Activated CD4-positive, alpha-beta memory T cell treated with anti-CD3 and anti-CD28 coated beads, Interleukin-2, amount 10 ng/mL, durations not matched to agents 7 days and 5 days (primary cell): ENCODE measurements at places on chromosomes 13 and 19.
A peak's percentile ranks its signal among the peaks of the same experiment; 100 is the strongest.

GRCh38 chr19:21566073-21566472 is 60.7 kb downstream of the ZNF429 start:
- no peak for DNase-seq

DNA sequence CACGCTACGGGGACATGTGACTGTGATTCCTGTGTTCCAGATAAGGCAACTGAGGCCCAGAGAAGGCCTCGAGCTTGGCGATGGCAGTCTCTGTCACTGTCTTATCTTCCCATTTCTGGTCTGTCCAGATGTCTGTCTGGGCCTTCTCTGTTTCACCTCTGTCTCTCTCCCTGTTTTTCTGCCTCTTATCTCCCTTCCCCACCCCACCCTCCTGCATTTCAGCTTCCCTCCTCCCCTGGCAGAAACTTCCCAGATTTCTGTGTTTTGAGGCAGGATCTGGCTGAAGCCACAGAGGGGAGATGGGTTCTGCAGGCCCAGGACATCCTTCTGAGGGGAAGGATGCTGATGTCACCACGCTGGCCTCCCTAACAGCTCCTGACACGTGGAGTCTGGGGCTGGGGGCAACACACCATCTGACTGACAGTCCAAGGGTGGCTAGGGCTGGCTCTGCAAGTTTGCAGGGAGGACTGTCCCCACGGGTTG is 14.4 kb downstream of the PAK4 start:
- DNase-seq = no peak

GRCh38 chr13:97116754-97117153 is 105.4 kb upstream of the MBNL2 start:
- no peak for DNase-seq

DNA sequence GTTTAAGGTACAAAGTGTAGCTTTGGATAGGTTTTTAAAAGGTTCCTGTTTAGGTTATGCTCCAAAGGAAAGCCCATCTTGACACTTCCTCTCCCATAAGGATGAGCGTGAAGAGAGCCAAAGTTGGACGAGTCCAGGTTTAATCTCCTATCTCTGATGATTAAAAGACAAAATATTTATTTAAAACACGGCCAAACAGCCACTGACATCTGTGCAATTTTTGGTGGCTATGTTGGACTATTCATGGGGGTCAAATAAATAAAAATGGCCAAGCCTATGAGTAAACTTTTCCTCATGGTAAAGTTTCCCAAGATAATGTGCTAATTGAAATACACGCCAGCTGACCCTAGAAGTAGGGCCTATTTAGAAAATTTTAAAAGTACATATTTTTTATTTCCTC is 69.0 kb upstream of the DOCK9 start:
- no peak for DNase-seq

GRCh38 chr19:51018745-51019543 is 565 bp downstream of the KLK10 start:
- DNase-seq = no peak

DNA sequence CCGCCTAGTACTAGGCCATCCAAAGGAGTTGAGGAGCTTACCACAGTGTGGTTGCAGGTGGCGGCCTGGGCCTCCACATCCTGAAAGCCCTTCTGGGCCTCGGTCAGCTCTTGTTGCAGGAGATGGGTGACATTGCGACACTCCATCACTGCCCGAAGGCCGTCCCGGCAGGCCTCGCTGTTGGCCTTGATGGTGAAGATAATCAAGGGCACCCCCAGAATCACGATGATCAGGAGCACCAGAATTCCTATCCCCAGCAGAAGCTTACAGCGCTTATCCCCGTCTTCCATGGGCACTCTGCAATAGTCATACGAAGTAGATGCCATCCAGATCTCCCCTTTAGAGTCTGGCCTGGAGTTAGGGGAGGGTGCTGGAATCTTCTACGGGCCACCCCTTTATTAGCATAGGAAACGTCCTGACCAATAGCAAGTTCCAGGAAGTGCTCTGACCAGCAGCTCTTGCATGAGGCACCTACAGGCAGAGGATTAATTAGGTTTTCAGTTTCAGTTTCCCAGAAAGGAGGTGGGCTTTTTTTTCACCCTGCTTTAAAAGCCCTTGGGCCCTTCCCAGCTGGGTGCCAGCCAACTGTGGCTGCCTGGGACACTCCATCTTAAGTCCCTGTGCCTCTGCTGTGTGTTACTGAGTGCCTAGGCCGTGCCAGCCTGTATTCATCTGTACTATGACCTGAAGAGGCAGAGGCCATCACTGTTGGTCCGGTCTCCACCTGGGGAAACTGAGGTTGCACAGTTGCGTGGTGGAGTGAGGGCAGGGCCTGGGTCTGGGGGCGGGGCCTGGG is at the start of gene BST2:
BST2 (minus strand) TSS at position 381 of the 796 bp plus-strand sequence; CDS start at position 326, 55 bp downstream.
- peak; percentile 69 for DNase-seq

- DNase-seq = no peak
Measured at GRCh38 chr19:57212109-57212508, 18.7 kb upstream of the AURKC start.

- DNase-seq = no peak
Measured at GRCh38 chr19:57321751-57322150, 1.5 kb downstream of the ZNF543 start.

GRCh38 chr19:40141551-40141950 is 49.7 kb upstream of the MAP3K10 start:
- DNase-seq = no peak

DNA sequence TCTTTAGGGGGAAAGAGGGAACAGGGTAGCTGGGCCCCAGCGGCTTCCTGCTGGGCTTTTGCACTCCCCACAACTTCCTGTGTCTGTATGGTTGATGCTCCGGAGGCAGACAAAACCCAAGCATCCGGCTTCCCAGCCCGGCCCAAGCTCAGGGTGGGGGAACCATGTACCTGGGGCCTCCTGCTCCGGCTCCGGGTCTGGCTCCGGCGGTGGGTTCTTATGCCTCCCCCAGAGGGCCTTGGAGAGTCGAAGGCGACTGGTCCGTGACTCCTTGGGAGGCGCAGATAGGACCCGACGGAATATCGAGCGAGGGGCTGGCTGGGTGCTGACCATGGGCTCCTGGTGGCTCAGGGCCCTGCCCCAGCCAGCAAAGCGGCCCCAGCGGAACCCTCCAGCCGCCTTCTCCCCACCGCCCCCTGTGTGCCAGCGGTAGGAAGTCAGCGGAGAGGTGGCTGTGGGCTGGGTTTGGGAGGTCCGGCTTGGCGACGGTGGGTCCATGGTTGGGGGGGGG is 428 bp downstream of the RASAL3 start:
- peak; percentile 88 for DNase-seq

DNA sequence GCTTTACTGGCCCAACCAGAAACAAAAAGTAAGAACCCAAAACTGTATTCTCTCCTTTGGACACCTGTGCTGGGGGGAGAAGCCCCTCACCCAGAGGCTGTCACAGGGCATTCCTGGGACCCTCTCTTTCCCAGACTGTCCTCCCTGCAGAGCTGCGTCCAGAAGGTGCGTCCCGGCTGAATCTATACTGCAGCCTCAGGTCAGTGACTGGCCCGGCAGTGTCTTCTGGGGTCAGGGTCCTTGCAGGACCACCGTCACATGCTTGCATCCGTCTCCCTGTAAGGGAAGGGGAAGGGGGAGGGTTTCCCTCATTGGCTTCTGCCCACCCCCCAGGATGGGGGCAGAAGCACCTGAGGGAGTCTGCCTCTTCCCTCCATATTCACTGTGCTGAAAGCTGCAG is 76.5 kb downstream of the ATP11A start:
- no peak for DNase-seq

DNA sequence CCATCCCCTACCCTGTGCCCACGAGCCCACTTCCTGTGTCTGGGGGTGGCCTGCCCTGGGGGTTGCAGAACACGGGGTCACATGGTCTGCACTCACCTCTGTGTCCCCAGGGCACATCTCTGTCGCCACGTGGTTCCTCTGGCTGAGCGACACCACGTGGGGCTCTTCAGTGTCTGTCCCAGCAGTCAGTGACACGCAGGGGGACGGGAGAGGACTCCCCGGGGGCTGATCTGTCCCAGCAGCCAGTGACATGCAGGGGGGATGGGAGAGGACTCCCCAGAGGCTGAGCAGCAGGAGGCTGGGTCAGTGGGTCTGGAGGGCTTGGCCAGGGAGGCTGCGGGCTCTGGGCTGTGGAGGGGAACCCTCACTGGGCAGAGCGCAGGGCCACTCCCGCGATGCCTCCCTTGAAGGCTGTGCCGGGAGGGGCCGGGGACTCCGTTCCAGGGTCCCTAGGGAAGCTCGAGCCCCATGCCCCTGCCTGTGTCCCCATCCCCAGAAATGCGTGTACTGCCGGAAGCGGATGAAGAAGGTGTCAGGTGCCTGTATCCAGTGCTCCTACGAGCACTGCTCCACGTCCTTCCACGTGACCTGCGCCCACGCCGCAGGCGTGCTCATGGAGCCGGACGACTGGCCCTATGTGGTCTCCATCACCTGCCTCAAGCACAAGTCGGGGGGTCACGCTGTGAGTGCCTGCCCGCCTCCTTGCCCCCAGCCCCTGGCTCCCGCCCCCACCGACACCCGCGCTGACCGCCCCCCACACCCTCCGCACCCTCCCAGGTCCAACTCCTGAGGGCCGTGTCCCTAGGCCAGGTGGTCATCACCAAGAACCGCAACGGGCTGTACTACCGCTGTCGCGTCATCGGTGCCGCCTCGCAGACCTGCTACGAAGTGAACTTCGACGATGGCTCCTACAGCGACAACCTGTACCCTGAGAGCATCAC is 174.8 kb downstream of the KDM4B start:
- no peak for DNase-seq

DNA sequence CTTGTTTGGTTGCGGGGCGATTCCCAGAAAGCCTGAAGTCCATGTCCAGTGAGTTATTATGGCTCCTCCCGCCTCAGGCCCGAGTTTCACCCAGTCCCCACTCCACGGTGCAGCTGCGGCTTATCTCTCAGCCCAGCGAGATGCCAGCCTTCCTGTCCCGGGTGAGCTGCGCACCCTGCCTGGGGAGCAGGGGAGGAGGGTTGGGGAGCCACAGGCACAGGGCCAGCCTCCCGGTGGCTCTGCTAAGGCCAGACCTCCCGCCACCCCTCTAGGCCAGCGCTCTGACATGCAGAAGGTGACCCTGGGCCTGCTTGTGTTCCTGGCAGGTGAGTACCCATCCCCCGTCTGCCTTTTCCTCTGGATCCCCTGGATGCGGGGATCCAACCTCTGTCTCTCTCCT is 3.5 kb downstream of the FXYD3 start:
- DNase-seq = no peak

GRCh38 chr13:32893176-32893575 is 123.0 kb upstream of the KL start:
- no peak for DNase-seq

DNA sequence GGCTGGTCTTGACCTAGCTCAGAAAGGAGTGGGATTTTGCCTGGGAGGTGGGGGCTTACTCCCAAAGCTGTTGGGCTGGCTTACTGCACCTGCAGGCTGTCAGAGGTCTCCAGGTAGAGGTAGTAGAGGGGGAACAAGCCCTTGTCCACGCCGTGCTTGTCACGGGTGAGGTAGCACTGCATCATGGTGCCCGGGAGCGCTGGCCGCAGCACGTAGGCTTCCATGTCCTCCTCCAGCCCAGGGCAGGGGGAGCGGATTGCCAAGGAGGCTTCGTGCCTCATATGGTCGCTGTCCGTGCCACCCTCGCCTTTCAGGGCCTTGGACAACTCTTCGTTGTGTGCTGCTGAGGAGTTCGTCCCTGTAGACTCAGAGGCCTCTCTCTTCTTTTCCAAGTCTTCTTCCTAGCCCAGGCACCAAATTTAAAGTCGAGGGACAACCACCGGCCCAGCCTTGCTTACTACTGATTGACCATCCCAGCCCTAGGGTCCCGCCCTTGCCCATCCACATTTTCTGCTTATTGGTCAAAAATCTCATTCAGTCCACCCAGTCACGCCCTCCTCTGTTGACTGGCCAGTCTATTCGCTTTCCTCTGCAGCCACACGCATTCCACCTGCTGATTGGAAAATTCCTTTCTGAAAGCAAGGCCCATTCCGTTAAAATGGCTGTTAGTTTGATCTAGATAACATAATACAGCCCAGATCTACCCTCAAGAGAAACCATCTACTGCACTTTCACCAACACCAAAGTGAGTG is 10.5 kb downstream of the TULP2 start:
- no peak for DNase-seq

- DNase-seq = no peak
Measured at GRCh38 chr13:96575423-96576320, 418.6 kb downstream of the OXGR1 start.

DNA sequence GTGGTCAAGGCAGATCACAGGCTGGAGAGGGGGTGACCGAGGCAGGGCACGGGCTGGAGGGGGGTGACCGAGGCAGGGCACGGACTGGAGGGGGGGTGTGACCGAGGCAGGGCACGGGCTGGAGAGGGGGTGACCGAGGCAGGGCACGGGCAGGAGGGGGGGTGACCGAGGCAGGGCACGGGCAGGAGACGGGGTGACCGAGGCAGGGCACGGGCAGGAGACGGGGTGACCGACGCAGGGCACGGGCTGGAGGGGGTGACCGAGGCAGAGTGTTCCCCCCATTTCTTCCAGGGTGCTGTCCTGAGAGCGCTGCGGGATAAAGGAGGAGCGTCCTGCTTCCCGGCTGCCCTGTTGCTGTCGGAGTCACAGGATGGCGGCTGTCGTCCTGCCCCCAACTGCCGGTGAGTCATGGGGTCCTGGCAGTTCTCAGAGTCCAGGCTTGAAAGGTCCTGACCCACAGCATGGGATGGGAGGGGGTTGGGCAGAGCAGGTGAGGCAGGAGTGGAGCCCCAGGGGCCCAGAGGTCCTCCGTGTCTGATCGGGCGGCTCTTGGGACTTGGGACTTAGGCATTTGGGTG is 5.3 kb downstream of the ZNF557 start:
- DNase-seq = no peak

DNA sequence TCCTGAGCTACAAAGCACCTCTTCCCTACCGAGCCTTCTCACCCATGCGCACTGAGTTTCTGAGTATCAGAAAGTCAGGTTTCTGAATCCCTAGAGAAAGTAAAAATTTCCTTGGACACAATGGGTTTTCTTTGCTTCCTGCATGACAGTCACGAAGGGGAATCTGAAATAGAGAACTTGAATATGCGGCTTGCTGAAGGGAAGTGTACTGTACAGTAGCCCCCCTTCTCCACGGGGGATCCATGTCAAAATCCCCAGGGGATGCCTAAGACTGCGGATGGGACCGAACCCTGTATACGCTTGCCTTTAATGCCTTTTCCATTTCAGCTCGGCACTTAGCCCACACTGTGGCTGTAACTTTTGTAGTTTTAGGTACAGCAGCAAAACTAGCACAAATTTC is 107.9 kb downstream of the GGACT start:
- no peak for DNase-seq

- no peak for DNase-seq
Measured at GRCh38 chr13:111262281-111262680, 58.2 kb upstream of the TEX29 start.

GRCh38 chr13:32075170-32075851 is 43.7 kb downstream of the FRY start:
- no peak for DNase-seq
